ENCODE measurements at places on chromosomes 13 and 19.

DNA sequence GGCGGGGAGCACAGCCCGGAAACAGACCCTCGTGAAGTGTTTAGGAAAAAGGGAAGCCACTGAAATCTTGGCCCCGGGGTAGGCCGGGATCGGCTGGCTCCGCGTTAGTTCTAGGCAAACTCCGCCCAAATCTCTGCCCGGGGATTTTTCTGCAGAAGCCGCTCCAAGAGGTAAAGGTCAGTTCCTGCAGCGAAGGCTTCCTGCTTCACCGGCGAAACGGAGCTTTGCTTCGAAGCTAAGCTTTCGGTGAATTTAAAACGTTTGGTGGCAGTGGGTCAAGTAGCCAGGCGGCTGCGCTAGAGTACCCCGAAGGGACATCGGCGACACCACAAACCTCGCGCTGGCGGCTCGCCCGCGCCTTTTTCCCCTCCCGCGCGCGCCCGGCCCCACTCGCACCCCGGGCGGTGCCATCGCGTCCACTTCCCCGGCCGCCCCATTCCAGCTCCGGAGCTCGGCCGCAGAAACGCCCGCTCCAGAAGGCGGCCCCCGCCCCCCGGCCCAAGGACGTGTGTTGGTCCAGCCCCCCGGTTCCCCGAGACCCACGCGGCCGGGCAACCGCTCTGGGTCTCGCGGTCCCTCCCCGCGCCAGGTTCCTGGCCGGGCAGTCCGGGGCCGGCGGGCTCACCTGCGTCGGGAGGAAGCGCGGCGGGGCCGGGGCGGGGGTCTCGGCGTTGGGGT lies 441 bp downstream of the GJB2 start:
- no peak for DNase-seq

DNA sequence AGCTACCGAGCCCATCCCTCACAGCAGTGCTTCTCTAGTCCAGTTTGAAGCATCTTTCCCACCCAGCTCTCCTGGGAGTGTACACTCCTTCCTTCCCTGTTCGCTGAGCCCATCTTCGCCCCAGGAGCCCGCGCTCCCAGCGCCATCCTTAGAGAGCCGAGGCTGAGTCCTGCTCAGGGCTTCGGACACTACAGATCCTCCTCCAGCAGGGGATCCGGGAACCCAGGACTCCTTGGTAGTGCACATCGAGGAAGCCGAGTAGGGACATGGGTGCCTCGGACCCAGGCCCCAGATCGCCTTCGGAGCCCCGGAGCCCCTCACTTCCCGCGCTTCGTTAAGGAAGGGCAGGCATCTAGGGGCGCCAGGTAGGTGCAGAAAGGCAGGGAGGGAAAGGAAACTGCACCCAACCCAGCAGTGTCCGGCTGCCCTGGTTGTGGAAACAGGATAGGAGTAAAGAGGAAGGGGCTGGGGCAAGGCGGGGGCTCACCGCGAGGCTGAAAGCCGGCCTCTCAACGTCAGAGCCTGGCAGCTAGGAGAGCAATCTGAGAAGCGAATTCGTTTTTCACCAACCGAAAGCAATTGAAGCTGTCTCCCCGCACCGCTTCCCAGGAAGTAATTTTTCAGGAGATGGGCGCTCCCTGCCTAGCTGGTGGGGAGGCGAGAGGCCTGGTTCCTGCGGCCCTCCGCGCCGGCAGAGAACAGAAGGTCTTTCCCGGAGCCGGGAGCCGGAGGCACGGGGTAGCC lies 1.0 kb downstream of the PDX1 start:
- no peak for DNase-seq

GRCh38 chr13:78750735-78751134 lies 91.8 kb upstream of the OBI1 start:
- no peak for DNase-seq

GRCh38 chr13:96996107-96996506 lies 1.8 kb upstream of the OXGR1 start:
- DNase-seq: no peak

GRCh38 chr13:106688940-106689339 lies 121.0 kb upstream of the ARGLU1 start:
- no peak for DNase-seq

- DNase-seq: no peak
Observed at GRCh38 chr13:74767050-74767449, 632.8 kb upstream of the KLF12 start.

DNA sequence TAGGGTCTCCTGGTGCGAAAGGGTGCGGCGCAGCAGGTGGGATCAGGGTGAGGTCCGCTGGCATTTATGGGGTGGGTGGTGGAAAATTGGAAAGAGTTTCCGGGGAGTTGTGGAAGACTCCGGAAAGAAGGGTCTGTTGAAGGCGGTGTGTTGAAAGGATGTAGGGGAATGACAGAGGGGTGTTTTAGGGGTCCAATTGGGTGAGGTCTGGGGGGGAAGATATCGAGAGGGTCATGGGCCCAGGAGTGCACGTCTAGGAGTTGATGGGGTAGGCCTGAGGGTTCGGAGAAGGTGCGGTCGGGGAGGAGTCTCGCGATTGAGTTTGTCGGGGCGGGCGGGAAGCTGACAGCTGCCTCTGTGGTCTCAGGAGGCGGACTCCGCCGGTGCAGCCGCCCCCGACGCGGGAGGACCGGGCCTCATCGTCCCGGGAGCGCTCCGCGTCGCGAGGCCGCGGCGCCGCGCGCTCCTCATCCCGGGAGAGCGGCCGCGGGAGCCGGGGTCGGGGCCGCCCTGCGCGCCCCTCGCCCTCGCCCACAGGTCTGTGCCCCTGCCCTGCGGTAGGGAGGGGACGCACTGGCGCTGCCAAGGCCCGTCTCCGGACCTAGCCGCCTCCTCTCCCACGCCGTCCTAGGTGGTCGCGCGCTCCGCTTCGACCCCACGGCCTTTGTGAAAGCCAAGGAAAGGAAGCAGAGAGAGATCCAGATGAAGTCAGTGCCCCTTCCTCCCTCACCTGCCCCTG lies 7.0 kb downstream of the PGLYRP1 start:
- DNase-seq: no peak

GRCh38 chr19:29683009-29683408 lies 17.7 kb downstream of the PLEKHF1 start:
- no peak for DNase-seq

DNA sequence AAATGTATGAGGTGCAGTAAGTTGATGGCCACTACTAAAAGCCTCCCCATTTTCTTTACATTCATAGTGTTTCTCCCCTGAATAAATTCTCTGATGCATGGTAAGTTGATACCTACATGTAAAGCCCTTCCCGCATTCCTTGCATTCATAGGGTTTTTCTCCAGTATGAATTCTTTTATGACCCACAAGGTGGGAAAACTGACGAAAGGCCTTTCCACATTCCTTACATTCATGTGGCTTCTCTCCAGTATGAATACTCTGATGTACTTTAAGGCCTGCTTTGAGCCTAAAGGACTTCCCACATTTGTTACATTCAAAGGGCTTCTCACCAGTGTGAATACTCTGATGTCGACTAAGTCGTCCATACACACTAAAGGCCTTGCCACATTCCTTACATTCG lies 20.5 kb downstream of the ZNF607 start:
- DNase-seq: no peak

GRCh38 chr13:73000027-73000674 lies 58.7 kb upstream of the KLF5 start:
- DNase-seq: no peak

- DNase-seq: no peak
Observed at GRCh38 chr13:77430377-77430951, 103.6 kb upstream of the MYCBP2 start.

- no peak for DNase-seq
Observed at GRCh38 chr19:45457776-45458175, 10.0 kb upstream of the FOSB start.

GRCh38 chr13:112347986-112348385 lies 28.2 kb upstream of the SPACA7 start:
- DNase-seq: no peak

DNA sequence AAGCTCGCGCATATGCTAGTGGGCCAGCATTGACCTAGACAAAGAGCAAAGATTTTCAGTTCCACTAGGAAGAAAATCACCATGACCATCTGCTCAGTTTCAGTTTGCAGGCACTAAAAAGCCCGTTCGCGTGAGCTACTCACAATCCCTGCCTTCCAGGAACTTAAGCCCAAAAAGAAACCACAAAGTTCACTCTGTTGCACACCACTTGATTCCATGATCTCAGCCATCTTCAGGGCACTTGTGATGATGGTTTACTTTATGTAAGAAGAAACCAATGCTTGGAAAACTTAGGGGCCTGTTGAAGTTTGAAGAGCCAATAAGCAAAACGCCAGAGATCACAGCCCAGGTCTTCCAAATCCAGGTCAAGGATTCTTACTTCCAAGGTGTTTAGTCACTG lies 45.0 kb upstream of the SLC15A1 start:
- DNase-seq: no peak

DNA sequence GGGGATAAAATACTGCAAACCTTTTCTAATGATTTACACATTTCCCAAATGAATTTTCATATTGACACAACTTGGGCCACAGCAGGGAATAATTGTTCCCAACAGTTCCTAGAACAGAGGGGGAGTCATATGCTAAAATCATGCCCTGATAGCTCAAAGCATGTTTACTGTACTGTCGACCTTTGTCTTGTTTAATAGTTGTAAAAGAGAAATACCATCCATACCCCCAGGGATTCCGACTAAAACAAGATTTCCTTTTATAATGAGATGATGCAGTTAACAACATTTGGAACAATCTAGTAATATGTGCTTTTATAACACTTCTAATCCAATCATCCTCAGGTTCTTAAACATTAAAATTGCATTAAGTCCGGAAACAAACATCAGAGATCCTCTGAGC lies 759.7 kb downstream of the OLFM4 start:
- DNase-seq: no peak

DNA sequence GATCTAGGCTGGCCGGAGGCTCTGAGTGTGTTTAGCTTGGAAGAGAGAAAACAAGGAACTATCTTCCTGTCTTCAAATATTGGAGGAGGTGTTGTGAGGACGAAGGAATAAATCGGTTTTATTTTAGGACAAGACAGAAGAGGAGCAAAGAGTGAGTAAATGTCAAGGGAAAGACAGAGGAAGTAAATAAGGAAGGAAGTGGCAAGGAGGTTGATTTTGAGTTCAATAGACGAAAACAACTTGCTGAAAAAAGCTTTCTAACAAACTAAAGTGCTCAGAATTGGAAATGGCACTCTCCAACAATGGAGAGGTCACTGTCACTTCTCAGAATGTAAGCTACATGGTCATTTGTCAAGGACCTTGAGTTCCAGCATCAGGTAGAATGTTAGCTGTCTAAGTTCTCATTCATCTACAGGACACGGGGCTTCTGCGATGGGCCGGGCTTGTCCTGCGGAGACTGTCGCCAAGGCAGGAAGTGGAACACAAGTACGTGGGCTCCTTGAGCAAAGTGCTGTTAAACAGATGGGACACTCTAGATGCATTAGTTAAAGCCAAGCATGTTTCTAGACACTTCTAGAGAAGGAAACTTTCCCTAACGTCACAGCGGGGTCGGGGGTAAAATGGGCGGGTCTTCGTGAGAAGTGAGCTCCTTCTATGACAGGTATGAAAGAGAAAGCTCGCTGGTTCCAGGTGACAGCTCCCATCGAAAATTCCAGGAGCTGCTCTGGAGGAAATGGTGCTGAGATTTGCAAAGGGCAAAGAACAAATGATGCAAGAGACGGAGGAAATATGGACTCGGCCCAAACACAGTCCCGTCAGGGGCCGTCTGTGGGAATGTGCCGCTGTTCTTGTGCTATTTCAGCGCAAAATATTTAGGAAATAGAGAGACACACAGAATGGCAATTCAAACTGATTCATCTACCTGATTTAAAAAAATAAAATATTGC lies 103.9 kb upstream of the UBL3 start:
- no peak for DNase-seq

- no peak for DNase-seq
Observed at GRCh38 chr13:44506251-44506650, 69.9 kb downstream of the TSC22D1 start.

DNA sequence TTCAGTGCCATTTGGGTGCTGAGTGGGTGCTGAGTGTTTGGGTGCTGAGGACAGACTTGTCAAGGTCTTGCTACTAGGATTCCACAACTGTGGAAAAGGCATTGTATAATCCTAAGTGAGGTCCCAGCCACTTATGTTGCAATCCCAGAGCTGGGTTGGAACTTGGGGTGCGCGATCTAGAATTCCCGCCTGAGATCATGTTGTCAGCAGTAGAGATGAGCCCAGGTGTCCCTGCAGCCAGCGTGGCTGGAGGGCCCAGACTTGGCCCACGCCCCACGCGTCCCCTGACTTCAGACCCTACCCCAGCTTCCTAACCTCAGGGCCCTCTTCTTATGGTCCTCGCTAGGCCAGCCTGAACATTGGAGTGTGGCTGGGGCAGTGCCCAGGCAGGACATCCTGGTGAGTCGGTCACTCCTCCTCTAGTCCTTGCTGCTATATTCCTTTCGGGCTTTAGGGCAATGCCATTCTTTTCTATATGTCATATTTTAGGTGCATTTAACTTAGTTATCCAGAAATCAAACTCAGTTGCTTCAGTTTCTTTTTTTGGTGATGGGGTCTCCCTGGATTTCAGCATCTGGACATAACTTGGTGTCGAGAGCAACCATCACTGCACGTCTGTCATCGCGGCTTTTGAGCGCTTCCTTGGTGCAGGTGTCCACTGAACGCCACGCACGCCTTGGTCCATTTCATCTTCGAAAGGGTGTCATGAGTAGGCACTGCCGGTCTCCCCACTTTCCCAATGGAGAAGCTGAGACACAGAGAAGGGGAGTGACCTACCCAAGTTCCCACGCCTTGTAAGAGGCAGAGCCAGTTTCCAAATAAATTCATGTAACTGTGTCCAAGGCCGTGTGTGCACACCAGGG lies 46.4 kb upstream of the F7 start:
- no peak for DNase-seq

GRCh38 chr13:112569821-112570220 lies 18.1 kb downstream of the TUBGCP3 start:
- DNase-seq: no peak

DNA sequence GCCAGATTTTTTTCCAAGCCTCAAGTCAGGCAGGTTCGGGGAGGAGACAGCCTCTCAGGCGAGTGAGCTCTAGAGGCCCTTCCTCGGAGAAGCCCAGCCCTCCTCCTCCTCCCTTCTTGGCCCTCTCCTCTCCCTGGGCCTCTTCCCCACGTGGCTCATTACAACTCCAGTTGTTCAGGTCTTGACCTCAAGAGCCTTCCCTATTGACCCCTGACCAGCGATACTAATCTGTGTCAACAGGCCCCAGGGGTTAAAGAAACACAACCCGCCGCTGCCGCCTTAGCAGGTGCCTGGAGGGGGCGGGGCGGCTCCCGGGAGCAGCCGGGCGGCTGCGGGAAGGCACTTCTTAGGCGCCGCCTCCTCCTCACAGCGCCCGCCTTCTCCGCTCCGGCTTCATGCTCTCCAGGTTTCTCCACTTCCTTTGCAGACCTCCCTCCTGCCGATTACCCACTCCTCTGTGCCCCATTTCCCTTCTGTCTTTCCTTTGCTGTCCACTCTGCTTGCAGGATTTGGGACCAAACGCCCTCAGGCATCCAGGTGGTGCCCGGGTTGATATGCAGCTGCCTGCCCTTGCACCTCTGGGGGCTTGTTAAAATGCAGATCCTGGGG lies 51.0 kb downstream of the LYL1 start:
- no peak for DNase-seq

DNA sequence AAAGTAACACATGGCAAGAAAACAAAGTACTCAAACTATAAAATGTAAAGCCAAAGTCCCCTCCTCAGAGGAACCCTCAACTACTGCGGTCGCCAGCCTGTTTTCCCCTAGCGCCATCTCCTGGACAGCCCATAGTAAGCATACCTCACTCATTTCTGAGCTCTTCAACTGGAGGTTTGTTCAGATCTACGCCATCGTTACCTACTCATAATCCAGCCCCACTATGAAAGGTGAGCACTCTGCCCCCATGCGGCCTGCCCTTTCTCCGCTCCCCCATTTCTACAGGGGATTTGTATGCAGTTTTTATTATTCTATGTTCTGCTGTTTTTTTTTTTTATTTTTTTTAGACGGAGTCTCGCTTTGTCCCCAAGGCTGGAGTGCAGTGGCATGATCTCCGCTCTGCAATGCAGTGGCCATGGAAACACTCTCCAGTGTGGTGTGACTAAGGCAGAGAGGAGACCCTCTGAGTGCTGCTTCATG lies 26.2 kb downstream of the OPA3 start:
- no peak for DNase-seq

Measured in CMK (cell line).